ENCODE measurements at places on chromosomes 2 and 18.

- H3K36me3 ChIP-seq = no peaks in the 10 kb centered on the region
- DNase-seq = no peak
- H3K27me3 ChIP-seq = no peaks in the 10 kb centered on the region
- H3K4me3 ChIP-seq = no peak overlapping the region
Observed at GRCh38 chr2:109204412-109204811, 75.4 kb downstream of the SH3RF3 start.

GRCh38 chr2:26376799-26377198, 24.9 kb upstream of the DRC1 start:
- no peak for DNase-seq
- H3K4me1 ChIP-seq = no peaks in the 10 kb centered on the region
- no peak overlapping the region for H3K27ac ChIP-seq
- no peaks in the 10 kb centered on the region for H3K27me3 ChIP-seq
- H3K4me3 ChIP-seq = no peak overlapping the region

GRCh38 chr2:68889500-68889899, 18.3 kb upstream of the BMP10 start:
- H3K4me1 ChIP-seq = no peaks in the 10 kb centered on the region
- H3K36me3 ChIP-seq = no peaks in the 10 kb centered on the region
- H3K4me3 ChIP-seq = no peak overlapping the region
- peak; percentile 62 for DNase-seq
- no peak overlapping the region for H3K27ac ChIP-seq

DNA sequence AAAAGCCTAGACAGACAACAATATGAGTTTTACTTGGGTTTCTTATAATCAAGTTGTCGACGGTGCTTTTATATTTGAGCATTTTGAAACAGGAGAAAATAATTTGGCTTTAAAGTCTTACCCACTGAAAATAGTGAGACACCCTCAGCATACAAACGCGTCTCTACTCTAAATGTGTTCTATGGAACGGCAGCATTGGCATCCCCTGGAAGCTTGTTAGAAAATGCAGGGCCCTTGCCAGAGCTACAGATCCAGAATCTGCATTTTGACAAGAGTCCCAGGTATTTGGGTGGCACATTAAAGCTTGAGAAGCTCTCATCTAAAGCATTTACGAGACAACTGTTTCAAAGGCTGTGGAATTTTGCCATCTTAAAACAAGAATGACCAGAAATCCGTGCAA, 163.5 kb downstream of the PID1 start:
- no peaks in the 10 kb centered on the region for H3K27me3 ChIP-seq
- H3K4me3 ChIP-seq = no peak overlapping the region
- DNase-seq = no peak
- H3K27ac ChIP-seq = no peak overlapping the region

DNA sequence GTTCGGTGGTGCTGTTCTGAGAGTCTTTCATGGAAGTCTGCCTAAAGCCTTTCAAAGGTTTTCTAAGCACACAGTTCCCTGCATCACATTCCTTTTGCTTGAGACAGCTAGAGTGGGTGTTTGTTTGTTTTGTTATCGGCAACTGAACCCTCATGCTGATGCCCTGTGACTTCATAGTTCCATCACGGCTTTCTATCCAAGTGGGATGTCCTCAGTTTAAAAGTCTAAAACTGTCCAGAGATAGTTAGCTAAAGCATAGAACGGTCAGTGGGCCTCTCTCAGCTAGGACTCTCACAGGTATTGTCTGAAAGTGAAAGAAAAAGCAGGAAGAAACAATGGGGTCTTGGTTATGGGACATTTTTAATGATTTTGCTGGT, 337.3 kb downstream of the OSR1 start:
- H3K27me3 ChIP-seq = no peaks in the 10 kb centered on the region
- H3K4me1 ChIP-seq = peaks cover 8% of the 10 kb centered on the region
- peak; percentile 76 for DNase-seq
- peak overlapping the region; percentile 52 for H3K4me3 ChIP-seq
- H3K27ac ChIP-seq = peak overlapping the region; percentile 26
- H3K36me3 ChIP-seq = no peaks in the 10 kb centered on the region

DNA sequence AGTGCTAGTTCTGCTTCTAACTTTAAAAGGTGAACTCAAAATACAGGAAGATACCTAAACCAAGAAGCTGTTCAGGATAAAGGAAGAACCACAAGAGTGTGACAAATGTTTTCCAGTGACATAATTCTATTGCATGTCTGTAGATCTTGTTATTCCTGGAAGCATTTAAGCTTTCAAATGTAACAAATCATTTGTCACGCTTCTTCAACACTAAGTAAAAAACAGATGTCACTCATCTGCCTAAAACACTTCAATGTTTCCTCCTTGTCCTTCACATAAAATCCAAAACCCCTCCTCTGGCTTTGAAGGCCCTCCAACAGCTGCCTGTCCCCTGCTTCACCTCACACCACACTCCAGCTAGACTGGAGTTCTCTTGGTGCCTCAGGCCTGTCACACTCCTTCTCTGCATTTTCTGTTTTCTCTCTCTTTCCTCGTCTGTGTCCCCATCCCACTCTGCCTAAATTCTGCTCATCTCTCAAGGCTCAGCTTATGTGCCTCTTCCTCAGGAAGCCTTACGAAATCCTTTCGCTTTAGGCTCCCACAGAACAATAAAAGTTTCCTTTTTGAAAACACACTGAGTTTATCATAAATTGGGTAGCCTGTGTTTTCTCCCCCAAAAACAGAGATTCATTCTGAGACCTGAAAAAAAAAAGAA, 6.4 kb upstream of the CLEC4F start:
- H3K36me3 ChIP-seq = no peaks in the 10 kb centered on the region
- no peak overlapping the region for H3K27ac ChIP-seq
- no peak overlapping the region for H3K4me3 ChIP-seq
- no peaks in the 10 kb centered on the region for H3K4me1 ChIP-seq
- DNase-seq = no peak
- peaks cover 35% of the 10 kb centered on the region for H3K27me3 ChIP-seq

DNA sequence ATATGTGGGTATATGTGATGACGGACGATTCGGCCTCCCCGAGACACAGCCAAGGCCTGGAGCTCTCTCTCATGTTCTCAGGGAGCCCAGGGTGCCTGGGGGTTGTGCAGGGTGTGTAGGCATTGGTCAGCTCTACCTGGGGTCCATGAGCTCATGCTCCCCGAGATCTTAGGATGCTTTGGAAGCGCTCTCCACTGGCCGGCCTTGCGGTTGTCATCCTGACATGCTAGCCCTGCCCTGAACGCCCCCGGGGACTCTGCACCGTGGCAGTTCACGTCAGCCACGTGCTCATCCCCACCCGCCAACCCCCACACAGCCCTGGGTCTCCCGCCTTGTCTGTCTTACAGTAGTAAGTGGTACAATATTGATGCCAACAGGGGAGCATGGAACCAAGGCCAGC, 67.8 kb downstream of the RTP5 start:
- H3K36me3 ChIP-seq = no peaks in the 10 kb centered on the region
- no peak overlapping the region for H3K4me3 ChIP-seq
- peaks cover 5% of the 10 kb centered on the region for H3K27me3 ChIP-seq

GRCh38 chr2:156803243-156803642, 367.1 kb downstream of the GPD2 start:
- H3K27me3 ChIP-seq = no peaks in the 10 kb centered on the region
- DNase-seq = no peak
- no peaks in the 10 kb centered on the region for H3K36me3 ChIP-seq
- no peaks in the 10 kb centered on the region for H3K4me1 ChIP-seq
- H3K4me3 ChIP-seq = no peak overlapping the region
- no peak overlapping the region for H3K27ac ChIP-seq

DNA sequence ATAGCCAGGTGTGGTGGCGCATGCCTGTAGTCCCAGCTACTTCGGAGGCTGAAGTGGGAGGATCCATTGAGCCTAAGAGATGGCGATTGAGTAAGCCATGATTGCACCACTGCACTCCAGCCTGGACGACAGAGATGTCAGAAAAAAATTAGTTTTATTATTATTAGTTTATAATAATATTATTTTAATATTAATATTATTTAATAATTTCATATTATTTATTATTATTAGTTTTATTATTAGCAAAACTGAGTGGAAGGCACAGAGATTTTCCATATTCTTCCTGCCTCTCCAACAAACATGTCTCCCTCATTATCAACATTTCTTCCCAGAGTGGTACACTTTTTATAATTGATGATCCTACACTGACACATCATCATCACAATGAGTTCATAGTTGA, 278.2 kb downstream of the SOX11 start:
- DNase-seq = no peak
- H3K4me3 ChIP-seq = no peak overlapping the region
- H3K4me1 ChIP-seq = no peaks in the 10 kb centered on the region
- no peaks in the 10 kb centered on the region for H3K27me3 ChIP-seq
- H3K36me3 ChIP-seq = no peaks in the 10 kb centered on the region

DNA sequence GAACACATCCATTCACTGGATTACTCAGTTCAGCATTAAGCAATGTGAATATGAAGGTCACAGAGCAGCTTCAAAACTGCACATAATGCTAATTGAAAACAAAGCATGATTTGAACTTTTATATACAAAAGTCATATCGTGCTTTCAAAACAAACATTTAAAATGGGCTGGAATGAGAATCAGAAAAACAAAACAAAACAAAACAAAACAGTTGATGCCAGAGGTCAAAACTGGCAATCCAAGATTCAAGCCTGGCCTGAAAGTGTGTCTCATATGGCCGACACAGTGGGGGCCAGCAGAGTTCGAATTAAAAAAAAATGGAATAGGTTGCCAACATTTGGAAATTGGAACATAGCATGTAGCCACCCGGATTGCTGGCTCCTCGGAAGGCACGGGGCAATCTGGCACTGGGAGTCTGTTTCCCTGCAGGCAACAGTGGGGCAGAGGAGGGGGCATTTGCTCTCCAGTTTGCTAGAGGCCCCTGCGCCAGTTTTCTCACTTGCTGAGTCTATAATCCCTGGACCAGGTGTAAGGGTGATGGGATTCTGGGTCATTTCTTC, 294.4 kb downstream of the ZNF521 start:
- H3K27me3 ChIP-seq = no peaks in the 10 kb centered on the region
- DNase-seq = no peak
- H3K4me3 ChIP-seq = no peak overlapping the region
- no peak overlapping the region for H3K27ac ChIP-seq

DNA sequence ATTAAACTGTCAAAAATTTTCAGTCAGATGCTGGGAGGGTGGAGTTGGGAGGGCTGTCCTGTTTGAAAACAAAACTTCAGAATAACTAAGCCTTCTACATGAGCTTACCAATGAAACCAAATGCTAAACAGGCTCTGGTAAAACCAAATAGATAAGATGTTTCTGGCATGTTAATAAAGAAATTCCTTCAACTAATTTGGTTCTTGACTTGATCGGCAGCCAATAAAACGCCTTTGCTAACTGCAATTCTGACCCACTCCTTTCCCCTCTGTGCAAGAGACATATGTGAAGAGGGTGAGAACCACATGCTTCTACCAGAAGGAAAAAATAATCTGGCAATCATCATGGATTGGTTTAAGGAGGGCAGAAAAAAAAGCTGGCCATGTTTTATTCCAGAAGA, 20.9 kb downstream of the MAP4K3 start:
- H3K27ac ChIP-seq = no peak overlapping the region
- peaks cover 3% of the 10 kb centered on the region for H3K4me1 ChIP-seq
- no peak for DNase-seq
- no peaks in the 10 kb centered on the region for H3K36me3 ChIP-seq

GRCh38 chr18:58188996-58189395, 145.0 kb downstream of the NEDD4L start:
- no peak for DNase-seq
- H3K4me3 ChIP-seq = no peak overlapping the region
- no peaks in the 10 kb centered on the region for H3K27me3 ChIP-seq

GRCh38 chr18:57073501-57074187, 73.2 kb upstream of the BOD1L2 start:
- H3K27ac ChIP-seq = no peak overlapping the region
- peaks cover 2% of the 10 kb centered on the region for H3K4me1 ChIP-seq
- no peak for DNase-seq
- H3K36me3 ChIP-seq = no peaks in the 10 kb centered on the region

DNA sequence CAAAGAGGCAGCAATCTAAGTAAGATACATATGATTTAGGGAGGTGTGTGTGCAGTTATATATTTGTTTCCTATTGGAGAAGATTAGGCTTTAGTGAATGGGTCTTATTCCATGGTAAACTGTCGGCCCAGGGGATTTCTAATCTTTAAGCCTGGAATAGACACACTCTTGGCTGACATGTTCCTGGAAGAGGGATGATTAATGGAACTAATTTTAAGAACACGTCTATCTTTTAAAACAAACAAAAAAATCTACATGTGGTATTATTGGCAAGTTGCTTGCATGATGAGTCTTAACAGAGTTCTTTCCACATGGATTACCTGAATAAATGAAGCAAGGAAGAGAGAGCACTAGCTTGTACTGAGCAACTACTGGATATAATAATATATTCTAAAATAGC, 114.2 kb upstream of the NT5C1B start:
- H3K4me3 ChIP-seq = no peak overlapping the region
- no peaks in the 10 kb centered on the region for H3K27me3 ChIP-seq
- no peaks in the 10 kb centered on the region for H3K36me3 ChIP-seq
- H3K4me1 ChIP-seq = no peaks in the 10 kb centered on the region

GRCh38 chr18:41695441-41695840, 259.6 kb upstream of the PIK3C3 start:
- H3K27me3 ChIP-seq = no peaks in the 10 kb centered on the region
- H3K4me3 ChIP-seq = no peak overlapping the region
- no peak overlapping the region for H3K27ac ChIP-seq
- no peaks in the 10 kb centered on the region for H3K36me3 ChIP-seq
- H3K4me1 ChIP-seq = no peaks in the 10 kb centered on the region

DNA sequence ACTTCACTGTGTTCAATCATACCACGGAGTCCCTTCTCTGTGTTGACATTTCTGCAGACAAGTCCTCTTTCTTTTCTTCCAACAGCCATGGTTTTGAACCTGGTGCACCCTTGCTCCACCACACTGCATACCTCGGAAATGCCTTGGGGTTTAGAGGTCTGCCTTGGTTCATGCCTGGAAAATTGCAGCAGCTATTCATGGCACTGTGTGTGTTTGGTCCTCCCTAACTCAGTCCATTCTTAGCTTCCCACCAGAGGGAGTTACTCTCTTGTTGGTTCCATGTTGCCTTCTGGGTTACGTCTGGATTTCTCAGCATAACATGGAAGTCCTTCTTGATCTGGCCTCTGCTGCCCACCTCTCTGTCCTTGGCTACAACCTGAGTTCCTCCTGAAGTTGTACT, 206.0 kb downstream of the FHOD3 start:
- DNase-seq = no peak
- H3K27ac ChIP-seq = no peak overlapping the region
- peaks cover 6% of the 10 kb centered on the region for H3K4me1 ChIP-seq
- H3K4me3 ChIP-seq = no peak overlapping the region

- no peaks in the 10 kb centered on the region for H3K27me3 ChIP-seq
- DNase-seq = no peak
- H3K36me3 ChIP-seq = no peaks in the 10 kb centered on the region
- H3K27ac ChIP-seq = no peak overlapping the region
Observed at GRCh38 chr2:135818937-135819610, 17.9 kb downstream of the LCT start.

- no peak overlapping the region for H3K4me3 ChIP-seq
- no peak for DNase-seq
- H3K4me1 ChIP-seq = peaks cover 1% of the 10 kb centered on the region
- H3K27me3 ChIP-seq = no peaks in the 10 kb centered on the region
Observed at GRCh38 chr2:152620208-152620607, 97.1 kb downstream of the PRPF40A start.
